ENCODE measurements at places on chromosomes 2 and 18.
A peak's percentile ranks its signal among the peaks of the same experiment; 100 is the strongest.

DNA sequence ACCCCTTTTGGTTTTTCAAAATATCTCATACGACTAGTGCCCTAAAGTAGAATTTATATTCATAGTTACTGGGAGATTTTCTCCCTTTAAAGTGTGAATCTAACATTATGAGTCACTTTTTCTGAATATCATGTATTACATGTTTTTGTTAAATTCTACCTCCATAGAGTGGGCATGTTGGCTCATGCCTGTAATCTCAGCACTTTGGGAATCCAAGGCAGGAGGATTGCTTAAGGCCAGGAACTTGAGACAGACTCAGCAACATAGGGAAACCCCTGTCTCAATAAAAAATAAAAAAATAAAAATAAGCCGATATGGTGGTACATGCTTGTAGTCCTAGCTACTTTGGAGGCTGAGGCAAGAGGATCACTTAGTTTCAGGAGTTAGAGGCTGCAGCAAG is 45.3 kb upstream of the UNC80 start:
- DNase-seq: no peak

DNA sequence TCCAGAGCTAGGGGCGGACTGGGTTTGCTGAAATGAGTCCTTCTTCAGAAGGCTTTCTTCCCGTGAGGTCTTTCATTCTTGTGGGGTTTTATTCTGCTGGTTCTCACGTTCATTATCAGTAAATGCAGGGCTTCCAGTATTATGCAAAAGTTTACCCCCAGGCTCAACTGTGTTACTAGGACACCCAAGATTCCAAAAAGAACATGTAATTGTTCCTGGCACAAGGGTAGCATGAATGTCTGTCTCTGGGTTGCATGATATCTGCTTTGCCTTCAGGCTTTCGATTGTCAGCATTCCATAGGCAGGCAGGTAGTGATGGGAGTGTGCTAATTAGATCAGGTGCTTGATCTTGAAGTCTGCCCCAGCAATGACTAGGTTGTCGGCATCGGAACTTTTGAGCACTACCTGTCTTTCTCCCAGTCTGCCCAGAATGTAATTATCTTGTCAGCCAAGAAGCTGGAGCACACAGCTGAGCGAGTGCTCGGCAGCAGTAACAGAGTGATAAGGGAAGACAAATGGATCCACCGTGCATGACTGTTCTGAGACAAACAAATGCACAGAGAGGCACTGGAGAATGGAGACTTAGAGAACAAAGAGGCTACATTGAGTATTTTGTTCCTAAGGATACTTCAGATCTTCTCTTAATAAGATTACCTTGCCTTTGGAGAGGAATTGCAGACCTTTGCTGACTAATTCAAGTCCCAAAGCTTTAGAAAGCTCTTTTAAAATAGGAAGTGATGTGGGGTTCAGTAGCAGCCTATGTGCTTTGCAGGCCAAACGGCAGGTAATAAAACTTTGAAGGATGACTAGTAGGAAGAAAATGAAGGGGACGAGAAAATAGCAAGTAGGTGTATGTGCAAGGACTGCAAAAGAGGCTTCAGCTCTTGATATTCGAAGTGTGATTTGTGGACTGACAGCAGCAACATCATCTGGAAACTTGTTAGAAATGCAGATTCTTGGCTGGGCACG is 41.9 kb downstream of the ITGB6 start:
- DNase-seq: no peak

DNA sequence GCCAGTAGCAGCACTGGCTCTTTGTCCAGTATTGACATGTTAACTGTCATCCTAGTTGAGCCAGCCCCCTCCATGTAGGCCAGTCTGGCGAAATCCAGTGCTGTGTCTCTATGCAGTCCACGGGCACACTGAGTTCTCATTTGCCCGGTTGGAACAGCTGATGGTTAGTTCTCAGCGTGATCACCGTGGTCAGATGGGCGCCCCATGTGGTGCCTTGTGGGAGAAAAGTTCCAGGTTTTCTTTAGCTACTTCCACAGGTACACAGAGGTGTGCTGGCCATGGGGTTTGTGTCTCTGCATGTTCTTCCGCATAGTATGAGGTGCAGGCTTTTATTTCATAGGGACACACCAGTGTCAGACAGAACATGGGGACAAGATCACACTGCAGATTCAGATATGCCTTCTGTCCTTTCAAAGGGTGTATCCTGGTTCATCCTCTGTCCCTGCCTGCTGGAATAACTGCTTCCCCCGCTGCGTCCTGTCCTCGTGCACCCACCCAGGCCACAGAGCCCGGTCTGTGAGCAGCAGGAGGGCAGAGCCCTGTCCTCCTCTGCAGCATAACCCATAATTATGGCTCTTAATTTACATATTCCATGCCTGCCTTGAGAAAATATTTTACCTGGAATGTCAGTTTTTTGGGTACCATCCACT is 334.1 kb downstream of the GBX2 start:
- DNase-seq: peak; percentile 73

GRCh38 chr2:72893594-72894319 is 6.5 kb downstream of the SPR start:
- DNase-seq: peak; percentile 62

DNA sequence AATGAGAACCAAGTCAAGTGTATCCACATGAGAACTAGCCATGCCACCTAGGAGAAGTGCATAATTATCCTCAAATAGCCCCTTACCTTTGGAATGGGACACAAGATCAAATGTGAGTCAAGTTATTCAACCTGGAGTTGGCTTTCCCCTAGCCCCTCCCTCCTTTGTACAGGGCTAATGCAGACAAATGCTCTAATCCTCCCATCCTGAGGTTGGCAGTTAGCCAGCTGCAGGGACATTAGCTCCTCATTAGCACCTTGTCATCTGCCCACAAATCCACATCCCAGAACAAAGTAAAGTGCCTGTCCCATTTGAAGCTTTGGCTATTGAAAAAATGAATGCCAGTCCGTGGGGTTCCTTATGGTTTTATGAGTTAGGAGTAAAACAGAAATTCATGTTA is 294.1 kb upstream of the FANCL start:
- no peak for DNase-seq

GRCh38 chr18:74066018-74066417 is 81.6 kb downstream of the FBXO15 start:
- no peak for DNase-seq

DNA sequence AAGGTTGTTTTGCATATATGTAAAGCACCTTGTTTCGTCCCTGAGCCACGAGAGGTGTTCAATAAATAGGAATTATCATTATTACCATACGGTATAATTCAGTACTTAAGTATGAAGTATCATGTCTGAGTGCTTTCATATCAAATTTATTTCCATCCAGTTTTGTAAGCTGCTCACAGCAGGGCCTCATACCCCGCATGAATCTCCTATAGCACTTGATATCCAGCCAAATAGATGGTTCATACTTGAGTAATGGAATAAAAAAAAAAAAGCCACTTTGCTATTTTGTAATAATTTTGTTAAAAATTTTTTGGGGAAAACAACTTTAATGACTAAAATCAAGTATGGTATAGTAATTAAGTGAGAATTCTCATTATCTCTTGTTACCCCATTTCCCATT is 160.8 kb upstream of the NOSTRIN start:
- DNase-seq: no peak

GRCh38 chr18:62085756-62086155 is 101.1 kb downstream of the PIGN start:
- no peak for DNase-seq
